ENCODE measurements at places on chromosomes 6 and 20. TPM values are rescaled to one million over a fixed set of nuclear protein-coding genes. Genes with fewer than 3 reads are reported as not detected.

Gene TBC1D20
- 10.5 TPM for polyA plus RNA-seq

Gene OPRM1
- not detected for polyA plus RNA-seq

GRCh38 chr6:89500611-89501010 is 67.7 kb downstream of the ANKRD6 start:
- DNase-seq = no peak
- H3K27me3 ChIP-seq = no peaks in the 10 kb centered on the region
- no peak overlapping the region for H3K4me3 ChIP-seq
- H3K36me3 ChIP-seq = no peaks in the 10 kb centered on the region
- H3K4me1 ChIP-seq = no peaks in the 10 kb centered on the region
- no peak overlapping the region for H3K27ac ChIP-seq

DNA sequence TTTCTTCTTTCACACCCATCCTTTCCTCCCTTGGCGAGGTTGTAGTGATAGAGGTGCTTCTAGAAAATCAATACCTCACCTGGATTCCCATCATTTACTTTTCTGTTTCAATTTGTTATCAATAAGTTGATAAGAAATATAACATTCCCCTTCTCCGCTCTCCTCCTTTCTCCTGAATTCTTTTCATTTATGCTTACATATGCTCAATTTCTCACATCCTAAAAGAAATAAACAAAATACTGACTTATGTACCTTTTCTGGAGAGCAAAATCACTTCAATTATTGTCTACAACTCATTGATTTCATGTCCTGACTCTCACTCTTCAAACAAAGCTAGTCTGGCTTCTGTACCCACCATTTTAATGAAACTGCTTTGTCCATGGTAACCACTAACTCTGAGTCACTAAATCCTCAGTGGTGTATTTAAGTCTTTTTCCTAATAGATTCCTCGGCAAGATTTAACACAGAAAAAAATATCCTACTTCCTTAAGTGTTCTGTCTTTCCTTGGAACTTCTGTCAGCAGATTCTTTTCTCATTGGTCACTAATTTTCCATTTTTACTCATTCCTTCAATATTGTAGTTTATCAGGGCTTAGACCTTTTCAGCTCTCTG is 289.6 kb downstream of the RFPL4B start:
- no peak for DNase-seq
- no peak overlapping the region for H3K4me3 ChIP-seq
- no peak overlapping the region for H3K27ac ChIP-seq
- H3K27me3 ChIP-seq = no peaks in the 10 kb centered on the region

Gene NKX2-4
- not detected for polyA plus RNA-seq
